MM.1S (cell line): ENCODE measurements at places on chromosomes 11 and 22.

DNA sequence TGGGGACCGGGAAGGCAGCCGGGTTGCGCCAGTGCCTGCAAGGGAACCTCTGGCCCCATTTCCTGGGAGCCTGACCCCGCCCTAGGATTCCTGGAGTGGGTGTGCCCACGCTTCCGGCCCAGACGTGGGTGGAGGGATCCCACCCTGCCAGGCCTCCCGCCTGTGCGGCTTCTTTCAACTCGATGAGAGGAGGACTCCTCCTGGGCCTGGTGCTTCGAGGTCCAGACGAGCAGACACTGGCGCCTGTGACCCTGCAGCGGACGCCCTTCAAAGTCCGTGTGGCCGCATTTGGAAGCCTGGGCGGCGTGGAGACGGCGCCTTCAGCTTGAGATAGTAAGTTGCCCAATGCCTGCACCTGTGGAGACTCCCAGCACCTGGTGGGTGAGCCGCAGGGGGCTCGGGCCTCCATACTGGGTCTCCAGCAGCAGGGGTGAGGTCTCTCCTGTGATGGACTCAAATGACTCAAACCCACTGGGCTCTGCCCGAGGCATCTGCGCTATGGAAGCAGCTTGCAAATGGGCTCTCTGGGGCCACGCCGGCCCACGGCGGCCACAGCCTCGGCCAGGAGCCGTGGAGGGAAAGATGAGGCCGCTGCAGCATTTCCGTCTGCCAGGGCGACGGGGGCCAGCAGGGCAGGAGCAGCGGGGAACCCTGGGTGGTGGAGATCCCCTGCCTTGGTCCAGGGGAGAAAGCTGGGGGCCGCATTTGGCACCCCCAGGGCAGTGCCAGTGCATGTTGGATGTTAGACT is 64.3 kb upstream of the PPARA start:
- no peak for DNase-seq

DNA sequence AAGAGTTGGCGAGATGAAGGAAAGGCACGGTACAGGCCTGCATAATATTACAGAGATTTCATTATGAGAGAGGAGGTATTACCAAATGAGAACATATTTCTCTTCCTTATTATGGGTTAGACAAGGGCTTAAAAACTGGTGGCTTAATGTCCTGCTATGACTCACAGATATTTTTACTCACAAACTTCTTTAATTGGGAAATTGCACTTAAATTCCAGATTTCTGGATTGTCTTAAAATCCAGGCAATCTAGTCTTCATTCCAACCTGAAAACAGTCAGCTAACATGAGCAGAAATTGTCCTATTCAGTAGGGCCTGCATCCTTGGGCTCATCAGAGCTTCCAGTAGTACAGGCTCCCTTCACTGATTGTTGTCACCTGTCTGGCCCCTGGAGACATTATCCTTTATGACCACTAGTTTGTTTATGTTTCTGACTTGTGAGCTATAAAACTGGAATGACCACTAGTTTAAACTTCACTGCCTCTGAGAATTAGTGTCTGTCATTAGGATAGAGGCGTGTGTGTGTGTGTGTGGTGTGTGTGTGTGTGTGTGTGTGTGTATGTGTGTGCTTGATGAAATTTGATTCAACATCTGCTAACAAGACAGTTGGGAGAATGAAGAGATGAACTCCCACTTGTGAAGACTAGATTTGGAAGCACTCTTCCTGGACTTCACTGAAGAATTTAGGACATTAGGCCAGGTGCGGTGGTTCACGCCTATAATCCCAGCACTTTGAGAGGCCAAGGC is 25.1 kb downstream of the DBX1 start:
- no peak for DNase-seq

DNA sequence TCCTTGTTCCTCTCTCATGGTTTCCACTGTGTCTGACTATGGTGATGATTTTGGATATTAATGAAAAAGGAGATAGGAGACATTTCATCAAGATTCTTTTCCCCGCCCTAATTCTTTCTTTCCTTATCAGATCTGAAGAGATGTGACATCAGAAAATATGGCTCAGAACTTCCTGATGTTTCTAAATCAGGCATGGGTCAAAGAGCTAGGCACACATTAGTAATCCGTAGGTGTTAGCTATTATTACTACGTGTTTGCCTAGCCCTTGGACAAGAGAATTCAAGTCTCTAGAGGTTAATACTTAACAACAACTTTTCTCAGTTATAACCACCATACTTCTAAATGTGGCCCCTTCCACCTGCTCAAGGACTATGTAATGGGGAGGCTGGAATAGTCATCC is 5.8 kb downstream of the JOSD1 start:
- DNase-seq = no peak

DNA sequence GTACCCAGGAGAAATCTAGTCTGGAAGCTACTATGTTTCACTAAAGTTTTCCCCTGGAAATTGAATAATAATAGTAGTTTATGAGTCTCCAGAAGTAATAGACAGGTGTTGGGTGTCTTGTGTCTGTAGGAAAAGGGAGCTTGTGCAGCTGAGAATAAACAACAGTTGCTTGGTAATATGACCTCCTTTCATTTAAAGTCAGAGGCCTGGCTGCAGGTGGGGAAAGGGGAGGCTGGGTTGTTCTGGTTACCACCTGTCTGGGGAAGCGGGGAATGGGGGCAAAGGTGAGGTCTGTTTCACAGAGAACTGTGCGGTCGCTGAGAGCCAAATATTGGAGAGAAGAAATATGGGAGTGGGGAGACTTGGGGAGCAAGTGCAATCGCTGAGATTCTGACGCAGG is 3.3 kb upstream of the GRAMD1B start:
- no peak for DNase-seq

GRCh38 chr22:48824712-48825651 is 1002.7 kb downstream of the BRD1 start:
- no peak for DNase-seq

DNA sequence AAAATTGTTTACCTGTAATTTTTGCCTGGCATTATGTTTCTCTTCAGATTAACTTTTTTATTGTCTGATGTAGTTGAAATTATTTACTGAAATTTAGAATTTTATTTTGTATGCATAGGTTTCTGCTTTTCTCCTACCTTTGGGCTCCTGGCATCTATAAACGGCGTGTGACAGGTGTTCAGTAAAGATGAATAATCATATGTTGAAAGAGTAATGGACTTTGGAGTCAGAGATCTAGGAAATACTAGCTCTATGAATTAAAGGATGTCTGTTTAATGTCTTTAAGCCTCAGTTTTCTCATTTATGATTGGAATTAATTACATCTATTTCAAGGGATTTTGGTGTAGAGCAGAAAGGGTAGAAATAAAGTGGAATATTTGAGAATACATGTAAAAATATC is 7.2 kb upstream of the ANGPTL5 start:
- DNase-seq = no peak

DNA sequence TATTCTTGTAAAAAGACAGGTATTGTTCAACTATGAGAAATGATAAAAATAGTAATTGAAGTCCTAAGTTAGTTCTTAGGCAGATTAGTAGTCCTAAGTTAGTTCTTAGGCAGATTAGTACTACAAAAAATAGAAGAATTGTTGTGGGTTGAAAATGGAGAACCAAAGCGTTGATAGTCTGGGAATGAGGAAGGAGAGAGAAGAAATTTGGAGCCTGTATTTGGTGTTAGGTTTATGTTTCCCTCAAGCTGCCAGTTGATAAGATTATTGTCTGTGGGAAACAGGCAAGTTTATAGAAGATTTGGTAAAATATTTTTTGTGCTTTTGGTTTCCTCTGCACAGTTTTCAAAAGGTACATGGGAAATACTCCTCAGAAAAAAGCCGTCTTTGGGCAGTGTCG is 3.6 kb downstream of the BCO2 start:
- no peak for DNase-seq

- no peak for DNase-seq
Measured at GRCh38 chr11:17989306-17989705, 23.5 kb downstream of the SERGEF start.

DNA sequence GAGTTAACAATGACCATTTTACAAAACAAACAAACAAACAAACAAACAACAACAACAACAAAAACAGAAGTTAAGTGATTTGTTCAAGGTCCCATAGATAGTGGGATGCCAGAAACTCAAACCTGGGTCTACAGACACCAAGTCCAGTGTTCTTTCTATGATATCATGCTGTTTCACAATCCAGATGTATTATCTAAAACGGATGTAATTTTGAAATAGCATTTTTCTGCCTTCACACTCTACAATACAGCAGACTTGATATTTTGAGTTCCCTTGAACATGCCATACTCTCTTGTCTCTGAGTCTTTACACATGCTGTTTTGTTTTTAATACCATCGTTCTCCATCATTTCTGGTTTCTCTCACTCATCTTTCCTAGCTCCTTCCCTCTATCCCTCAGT is 104.5 kb downstream of the RELT start:
- no peak for DNase-seq

DNA sequence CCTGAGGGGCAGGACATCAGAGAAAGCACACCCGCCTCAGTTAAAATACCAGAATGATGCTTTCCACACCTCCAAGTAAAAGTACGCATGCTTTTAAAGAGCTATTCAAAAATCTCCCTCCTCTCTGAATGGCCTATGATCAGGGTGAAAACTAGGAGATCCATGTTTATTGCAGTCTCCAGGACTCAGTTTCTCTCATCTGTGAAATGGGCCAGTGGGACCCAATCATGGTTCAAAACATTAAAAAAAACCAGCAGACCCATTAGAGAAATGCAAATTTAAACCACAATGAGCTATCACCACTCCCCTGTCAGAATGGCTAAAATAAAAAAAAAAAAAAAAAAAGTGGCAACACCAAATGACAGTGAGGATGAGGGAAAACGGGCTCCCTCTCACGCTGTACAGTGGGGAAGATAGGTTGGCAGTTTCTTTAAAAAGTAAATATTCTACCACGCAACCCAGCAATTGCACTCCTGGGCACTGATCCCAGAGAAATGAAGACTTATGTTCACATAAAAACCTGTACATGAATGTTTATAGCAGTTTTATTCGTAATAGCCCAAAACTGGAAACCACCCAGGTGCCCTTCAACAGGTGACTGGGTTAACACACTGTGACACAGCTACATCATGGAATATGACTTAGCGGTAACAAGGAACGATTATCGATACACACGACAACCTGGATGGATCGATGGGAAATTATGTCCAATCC is 242.7 kb downstream of the MN1 start:
- DNase-seq = no peak

- no peak for DNase-seq
Measured at GRCh38 chr11:69212798-69213110, 57.0 kb downstream of the SMIM38 start.
